ENCODE measurements at places on chromosomes 3 and 15. TPM values are rescaled to one million over a fixed set of nuclear protein-coding genes. Genes with fewer than 3 reads are reported as not detected.

DNA sequence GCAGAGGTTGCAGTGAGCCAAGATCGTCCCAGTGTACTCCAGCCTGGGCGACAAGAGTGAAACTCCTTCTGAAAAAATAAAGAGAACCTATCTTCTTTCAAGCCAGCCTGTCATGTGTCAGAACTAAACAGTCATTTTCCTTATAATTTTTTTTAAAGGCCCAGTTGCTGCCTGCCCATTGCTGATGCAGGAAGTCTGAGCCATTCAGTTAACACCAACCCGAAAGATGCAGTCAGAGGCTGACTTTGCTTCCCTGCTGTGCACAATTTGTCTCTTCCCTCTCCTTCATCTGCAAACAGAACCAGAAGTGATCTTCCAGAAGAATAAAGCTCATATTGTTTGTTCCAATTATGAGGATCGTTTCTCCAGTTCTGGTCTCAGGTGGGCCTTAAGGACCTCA, 220.6 kb downstream of the SLCO3A1 start:
- DNase-seq, result no peak

DNA sequence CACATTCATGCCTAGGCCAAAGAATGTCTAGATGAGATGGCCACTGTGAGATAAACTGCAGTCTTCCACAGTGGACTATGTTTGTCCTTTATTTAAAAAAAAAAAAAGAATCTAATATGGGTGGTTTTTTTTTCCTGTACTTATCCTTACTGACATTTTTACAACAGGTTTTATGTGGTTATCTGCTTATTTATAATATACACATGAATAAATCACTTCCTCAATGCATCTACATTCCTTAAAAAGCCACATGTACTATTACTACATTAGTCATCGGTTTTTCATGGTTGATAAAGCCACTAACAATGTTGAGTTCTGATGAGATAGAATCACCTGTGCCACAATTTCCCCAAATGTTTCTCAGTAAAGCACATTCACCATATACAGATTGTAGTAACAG, 341.3 kb upstream of the THBS1 start:
- DNase-seq, result no peak

Gene NLGN1
- total RNA-seq, result not detected

Gene GPR149
- not detected for total RNA-seq

DNA sequence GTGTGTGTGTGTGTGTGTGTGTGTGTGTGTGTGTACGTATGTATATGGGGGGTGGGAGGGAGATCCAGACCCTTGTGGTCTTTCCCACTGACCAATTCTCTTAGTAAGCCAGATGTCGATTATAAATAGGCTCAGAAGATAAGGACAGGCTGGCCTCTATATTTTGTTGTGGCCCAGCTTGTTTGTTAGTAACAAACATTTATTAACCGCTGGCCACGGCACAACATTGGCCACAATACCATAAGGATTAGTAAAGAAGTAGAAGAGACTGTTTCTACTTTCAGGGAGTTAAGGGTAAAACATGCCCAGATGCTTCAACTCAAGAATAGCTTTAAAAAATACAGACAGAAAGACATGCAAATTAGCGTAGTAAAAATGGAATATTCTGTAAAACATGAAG, 58.1 kb downstream of the ABHD2 start:
- no peak for DNase-seq
